Kidney (tissue), 22 donors: ENCODE measurements at places on chromosomes 4 and X.
A peak's percentile ranks its signal among the peaks of the same experiment; 100 is the strongest.

- DNase-seq = no peak
Measured at GRCh38 chr4:92060333-92060732, 243.4 kb upstream of the GRID2 start.

DNA sequence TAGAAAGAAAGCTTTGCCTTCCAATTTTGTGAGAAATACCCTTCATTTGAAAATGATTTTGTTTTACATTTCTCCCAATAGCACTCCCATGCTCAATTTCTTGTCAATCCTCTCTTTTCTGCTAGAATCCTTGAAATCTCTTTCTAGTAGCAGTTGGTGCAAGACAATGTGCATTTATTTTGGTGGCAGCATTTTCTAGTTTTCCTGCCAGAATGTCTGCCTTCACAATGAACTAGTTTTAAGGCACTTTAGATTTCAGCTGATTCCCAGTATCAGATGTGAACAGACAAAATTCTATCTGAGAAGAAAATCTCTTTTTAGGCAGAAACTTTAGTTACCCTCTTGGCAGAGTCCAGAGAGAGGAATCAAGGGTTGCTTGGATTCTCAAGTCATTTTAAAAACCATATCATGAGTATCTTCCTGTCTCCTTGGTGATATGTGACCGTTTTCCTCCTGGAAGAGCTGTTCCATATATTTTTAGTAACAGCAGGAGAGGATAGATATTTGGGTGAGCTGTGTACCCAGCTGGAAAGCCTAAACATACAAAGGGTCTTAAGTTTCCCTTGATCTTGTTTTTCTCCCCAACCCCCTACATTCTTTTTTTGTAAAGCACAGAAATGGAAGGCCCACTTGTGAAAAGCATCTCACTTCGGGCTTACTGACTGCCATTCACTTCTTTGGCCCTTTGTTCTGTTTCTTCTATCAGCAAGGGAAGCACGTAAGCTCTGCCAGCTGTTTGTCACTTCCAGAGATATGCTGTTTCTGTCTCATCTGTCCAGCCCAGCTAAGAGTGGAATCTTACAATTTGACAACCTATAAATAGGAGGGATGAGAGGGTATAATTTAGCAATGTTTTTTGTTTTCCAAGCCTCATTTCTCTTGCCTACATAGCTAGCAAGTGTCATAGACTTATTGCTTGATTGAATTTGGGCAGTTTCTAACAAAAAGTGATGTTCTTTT, 38.7 kb downstream of the TSPAN7 start:
- no peak for DNase-seq

GRCh38 chr4:116438981-116439729, 646.2 kb downstream of the TRAM1L1 start:
- DNase-seq = no peak

DNA sequence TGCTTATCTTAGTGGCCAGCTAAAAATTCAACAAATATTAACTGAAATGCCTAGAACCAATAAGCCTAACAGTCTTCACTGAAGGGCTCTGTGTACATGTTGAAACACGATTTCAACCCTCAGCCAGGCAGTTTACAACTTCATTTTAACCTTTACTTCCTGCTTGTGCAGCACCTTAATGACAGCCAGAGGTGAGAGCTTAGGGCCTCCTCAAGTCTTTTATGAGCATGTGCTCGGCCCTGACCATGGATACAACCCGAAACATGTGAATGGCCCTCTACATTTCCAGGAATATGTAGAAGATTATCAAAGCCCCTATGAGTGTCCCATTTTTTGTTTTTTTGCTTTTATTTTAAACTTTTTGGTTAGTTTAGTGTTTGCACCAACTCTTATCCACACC, 88.3 kb downstream of the MSN start:
- no peak for DNase-seq

DNA sequence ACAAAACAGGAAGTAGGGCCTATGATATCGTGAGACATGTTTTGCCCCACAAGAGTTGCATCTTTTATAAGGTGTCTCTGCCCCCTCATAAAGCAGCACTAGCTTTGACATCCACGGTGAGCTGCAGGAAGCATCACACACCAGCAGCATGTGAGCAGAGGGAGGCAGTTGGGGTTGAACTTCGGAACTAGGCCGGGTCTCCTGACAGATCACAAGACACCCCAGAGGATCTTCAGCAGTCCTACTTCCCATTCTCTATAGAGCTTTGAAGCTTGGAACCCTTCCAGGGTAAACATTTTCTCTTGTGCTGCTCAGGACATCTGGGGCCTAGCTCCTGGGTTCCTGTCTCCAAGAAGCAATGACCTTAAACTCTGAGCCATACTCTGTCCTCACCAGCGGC, 27.5 kb downstream of the YY2 start:
- DNase-seq = peak; percentile 19

DNA sequence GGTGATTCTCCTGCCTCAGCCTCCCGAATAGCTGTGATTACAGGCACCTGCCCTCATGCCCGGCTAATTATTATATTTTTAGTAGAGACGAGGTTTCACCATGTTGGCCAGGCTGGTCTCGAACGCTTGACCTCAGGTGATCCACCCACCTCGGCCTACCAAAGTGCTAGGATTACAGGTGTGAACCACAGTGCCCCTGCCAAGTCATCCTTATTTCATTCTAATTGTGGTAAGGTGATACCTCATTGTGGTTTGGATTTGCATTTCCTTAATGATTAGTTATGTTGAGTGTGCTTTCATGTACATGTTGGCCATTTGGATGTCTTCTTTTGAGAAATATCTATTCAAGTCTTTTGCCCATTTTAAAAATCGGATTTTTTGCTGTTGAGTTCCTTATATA, 93.0 kb downstream of the USP9X start:
- no peak for DNase-seq

- DNase-seq = no peak
Measured at GRCh38 chr4:102500352-102500695, 835 bp upstream of the NFKB1 start.

DNA sequence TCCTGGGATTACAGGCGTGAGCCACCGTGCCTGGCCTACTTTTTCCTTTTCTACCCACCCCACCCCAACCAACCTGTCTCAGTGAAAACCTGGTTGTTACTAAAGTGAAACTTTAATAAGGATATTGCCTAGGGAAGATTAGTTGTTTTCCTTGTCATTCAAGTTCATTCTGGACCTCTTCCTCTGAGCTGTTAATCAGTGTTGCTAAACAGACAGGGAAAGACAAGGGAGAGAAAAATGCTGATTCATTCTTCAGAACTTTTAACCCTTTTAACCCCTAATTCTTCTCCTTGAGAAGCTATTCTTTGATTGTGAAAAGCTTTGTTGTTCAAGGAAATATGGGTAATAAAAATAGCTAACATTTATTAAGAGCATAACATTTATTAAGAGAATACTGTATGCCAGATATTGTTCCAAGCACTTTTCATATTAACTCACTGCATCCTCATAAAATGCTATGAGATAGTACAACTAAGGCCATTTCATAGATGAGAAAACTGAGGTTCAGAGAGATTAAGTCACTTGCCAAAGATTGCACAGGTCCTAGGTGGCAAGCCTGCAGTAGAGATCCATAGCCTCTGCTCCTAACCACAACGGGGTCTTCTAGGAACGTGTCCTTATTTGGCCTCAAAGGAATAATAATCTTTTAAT, 34.8 kb downstream of the OSTC start:
- no peak for DNase-seq

- DNase-seq = peak; percentile 62
Measured at GRCh38 chr4:52864793-52865192, 2.7 kb downstream of the RASL11B start.

DNA sequence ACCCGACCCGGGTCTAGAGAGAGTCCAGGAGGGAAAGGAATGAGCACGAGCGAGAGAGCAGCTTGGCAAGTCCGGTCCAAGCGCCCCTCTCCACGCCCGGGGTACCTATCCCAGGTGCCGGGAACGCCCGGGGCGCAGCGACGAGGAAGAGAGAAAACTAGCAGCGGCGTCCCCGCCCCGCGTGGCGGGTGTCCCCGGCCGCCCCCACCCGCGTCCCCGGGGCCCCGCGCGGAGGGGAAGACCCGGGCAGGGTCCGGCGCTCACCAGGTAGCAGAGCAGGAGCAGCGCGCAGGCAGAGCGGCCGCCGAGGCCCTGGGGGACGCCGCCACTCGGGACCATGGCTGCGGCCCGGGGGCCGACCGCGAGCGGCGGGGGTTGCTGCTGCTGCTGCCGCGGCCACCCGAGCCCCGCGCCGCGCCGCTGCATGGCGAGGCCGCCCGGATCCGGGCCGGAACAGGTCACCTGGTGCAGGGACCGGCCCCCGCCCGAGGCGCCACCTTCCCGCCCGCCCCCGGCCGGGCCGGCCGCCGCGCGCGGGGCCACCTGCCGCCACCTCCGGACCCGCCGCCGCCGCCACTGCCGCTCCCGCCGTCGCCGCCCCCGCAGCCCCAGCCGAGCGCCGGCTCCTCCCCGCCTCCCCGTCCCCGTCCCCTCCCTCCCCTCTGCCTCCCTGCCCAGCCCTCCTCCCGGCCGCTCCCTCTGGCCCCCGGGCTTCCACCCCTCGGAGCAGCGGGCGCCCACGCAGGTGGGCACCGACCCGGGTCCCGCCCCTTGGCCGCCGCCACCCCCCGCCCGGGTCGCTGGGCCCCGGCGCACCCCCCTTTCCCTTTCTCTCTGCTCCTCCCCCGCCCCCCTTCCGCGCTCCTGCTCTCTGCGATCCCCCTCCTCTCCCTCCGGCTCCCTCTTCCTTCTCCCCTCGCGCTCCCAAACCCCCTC, at the start of gene SEL1L3:
Gene SEL1L3, minus strand, starts transcription at position 578 of the 936 bp plus-strand sequence. Its CDS starts 152 bp downstream, at position 426.
- DNase-seq = peak; percentile 86

DNA sequence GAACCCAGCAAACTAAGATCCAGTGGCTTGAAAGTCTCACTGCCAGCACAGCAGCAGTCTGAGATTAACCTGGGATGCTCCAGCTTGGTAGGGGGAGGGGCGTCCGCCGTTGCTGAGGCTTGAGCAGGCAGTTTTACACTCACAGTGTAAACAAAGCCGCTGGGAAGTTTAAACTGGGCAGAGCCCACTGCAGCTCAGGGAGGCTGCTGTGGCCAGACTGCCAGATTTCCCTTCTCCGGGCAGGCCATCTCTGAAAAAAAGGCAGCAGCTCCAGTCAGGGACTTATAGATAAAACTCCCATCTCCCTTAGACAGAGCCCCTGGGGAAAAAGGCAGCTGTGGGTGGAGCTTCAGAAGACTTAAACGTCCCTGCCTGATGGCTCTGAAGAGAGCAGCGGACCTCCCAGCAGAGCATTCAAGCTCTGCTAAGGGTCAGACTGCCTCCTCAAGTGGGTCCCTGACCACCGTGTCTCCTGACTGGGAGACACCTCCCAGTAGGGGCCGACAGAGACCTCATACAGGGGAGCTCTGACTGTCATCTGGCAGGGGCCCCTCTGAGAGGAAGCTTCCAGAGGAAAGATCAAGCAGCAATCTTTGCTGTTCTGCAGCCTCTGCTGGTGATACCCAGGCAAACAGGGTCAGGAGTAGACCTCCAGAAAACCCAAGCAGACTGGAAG, 45.1 kb upstream of the CDX4 start:
- DNase-seq = peak; percentile 37

DNA sequence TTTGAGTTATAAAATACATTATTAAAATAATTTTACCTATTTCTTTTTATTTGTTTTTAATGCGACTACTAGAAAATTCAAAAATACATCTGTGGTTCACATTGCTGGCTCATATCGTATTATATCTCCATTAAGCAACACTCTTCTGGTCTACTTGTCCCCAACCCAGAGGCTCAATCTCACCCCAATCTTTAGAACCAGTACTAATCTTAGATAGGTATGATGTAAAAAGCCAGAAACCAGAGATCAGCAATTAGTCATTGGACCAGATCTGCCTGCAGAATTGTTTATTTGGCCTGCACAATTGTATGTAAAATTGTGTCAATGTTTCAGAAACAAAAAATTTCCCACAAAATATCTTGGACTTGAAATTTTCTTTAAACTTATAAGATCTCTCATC, 155.5 kb upstream of the BMP3 start:
- DNase-seq = no peak
